ENCODE measurements at places on chromosomes 7 and 10.

- no peak for DNase-seq
These were observed 221.1 kb downstream of the SEMA3E start for GRCh38 chr7:83427884-83428283.

DNA sequence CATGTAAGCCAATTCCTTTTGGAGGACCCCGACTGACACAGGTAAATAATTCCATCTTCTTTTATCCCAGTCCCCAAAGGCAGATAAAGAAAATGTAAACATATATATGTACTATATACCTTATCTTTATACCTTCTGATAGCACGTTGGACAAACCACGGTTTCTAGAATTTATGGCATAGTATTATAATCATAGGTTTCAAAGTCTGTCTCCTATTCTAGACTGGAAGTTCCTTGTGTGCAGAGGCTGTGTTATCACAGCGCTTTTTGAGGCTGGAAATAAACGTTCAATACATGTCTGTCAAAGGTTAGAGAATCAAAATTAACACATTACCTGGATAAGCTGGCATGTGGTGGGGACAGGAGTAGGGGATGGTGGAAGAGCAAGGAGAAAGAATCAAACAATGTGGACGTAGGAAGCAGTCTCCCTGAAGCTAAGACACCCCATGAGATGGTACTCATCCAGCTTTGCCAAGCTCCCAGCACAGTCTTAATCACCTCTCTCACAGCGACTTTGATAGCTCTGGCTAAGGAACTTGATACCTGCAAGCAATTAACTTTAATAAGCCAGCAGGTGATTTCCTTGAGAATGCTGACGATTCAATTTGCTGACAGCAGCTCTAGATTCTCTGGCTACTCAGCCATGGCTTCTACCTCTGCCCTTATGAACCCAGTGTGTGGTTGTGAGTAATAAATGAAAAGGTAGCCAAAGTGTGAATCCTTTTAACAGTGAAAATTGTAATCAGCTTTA, 208.4 kb upstream of the LRRTM3 start:
- no peak for DNase-seq

- DNase-seq: peak; percentile 12
These were observed 232.2 kb downstream of the DNAJB6 start for GRCh38 chr7:157568770-157569584.

DNA sequence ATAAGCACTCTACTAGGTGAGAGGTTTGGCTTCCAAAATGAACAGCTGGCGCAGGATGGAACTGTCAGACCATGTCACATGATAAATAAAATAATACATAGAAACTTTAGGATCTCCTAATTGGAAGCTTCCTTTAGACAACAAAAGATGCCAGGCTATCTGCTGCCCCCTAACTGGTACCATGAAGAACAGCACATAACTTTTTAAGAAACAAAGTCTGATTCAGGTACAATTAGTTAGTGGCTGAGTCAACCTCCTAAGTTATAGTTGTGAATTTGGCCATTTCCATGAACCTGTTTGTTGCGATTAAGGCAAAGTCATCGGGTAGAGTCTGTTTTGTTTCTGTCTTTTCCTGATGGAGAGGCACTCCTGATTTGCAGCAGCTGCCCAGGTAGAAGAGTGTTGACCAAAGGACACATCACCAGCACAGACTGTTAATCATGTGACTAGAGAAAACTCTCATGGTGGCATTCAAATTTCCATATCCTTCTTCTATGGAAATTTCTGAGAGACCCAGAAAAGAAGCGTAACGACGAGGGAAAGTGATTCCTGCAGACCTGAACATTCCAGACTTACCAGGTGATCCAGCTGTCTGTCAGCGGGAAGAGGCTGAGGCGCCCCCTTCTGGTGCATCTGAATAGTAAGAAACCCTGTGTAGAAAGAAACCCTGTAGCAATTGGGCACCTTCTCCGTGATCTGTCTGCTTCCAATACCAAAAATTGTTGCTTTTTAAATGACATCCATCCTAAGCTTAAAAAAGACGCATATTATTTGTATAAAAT, 8.6 kb upstream of the INHBA start:
- no peak for DNase-seq
